ENCODE measurements at places on chromosomes 4 and X.

DNA sequence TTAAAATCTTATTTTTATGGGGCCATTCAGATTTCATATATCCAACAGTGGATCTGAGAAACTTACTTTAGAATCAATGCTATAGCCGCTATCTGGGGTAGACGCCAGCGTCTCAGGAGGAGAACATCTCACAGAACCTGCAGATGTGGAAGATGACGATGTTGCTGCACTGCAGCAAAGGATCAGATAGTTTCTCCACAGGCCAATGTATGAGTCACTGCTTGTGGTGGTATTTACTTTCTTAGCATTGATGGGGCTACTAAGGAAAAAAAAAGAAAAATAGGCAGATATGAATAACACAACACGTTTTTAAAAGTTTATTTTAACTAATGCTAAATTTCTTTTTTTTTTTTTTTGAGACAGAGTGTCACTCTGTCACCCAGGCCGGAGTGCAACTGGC, 85.9 kb downstream of the ZAR1 start:
- DNase-seq, result no peak

- DNase-seq, result no peak
These were observed 8.5 kb downstream of the SMS start for GRCh38 chrX:21948897-21949578.

- DNase-seq, result no peak
These were observed 22.2 kb downstream of the DTHD1 start for GRCh38 chr4:36303426-36304137.

DNA sequence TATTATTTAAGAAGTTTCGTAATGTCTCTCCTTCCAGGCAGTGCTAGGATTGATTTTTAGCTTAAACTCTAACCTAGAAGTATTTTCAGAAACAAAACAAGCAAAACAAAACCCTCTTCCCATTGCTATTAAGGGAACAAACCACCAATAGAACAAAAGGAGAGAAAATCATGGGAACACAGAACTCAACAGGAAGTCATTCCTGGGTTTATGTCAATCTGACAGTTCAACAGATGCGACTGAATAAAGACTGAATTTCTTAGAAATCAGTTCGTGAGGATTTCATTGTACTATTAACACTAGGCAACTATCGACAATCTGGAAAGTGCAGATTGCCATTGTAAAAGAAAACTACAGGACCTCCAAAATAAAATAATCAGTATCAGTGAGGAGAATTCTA, 229.1 kb upstream of the SMIM31 start:
- no peak for DNase-seq

DNA sequence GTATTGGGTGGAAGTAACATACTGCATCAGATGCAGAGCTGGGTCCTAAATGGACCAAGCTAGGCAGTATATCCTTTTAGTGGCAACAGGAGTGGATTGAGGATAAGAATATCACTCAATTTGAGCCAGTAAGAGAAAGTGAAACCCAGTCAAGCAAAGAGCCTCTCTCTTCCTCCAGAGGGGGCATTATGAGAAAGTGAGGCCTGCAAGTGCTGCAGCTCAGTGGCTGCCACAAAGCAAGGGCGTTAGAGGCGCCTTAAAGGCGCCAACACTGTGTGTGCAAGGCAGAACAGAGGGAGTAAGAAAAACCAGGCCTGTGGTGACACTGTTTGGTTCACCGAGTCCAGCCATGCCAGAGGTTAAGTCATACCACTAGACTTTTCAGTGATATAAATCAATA, 17.5 kb downstream of the STX18 start:
- no peak for DNase-seq

GRCh38 chr4:146029147-146029546, 90.5 kb upstream of the ZNF827 start:
- no peak for DNase-seq

DNA sequence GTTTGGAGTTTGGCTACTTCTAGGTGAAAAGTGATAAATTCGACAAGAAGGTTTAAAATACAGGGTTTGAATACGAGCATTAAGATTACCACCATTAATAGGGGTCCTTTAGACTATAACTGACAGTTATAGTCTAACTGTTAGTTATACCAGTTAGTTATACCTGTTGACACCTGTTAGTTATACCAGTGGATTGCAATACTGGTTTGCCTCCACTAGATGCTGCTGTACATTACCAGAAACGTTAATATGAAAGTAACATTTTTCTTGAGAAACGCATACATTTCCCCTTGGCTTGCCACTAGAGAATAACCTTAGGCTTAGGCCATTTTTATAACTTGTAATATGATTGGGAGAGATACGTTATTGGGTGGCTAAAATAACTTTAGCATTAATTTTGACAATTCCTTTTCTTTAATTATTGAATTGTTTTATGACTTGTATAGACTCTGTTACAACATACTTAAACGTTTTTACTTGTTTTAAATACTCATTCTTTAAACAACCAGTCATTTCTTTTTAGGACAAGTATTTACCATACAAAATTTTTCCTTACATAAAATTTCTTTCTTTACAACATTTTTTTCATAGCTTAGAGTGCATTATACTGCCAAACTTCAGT, 911.2 kb downstream of the FSTL5 start:
- DNase-seq, result no peak

GRCh38 chr4:111773858-111774257, 371.4 kb upstream of the FAM241A start:
- no peak for DNase-seq

DNA sequence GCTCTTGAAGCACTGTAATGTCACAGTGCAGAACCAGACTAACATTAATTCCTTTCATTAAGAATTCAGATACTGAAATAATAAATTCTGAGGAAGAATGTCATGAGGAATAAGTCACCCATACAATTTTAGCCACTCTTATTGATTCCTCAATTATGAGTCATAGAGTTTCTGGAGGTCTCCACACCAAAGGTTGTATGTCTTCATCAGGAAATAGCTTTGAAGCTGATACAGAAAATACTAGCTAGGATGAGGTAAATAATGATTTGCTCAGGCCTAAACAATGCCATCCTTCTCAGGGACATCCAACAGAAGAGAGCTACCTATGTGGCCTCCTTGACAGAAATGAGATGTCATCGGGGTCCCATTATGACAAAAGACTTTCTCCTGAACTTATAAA, 238.8 kb downstream of the OR13H1 start:
- no peak for DNase-seq

DNA sequence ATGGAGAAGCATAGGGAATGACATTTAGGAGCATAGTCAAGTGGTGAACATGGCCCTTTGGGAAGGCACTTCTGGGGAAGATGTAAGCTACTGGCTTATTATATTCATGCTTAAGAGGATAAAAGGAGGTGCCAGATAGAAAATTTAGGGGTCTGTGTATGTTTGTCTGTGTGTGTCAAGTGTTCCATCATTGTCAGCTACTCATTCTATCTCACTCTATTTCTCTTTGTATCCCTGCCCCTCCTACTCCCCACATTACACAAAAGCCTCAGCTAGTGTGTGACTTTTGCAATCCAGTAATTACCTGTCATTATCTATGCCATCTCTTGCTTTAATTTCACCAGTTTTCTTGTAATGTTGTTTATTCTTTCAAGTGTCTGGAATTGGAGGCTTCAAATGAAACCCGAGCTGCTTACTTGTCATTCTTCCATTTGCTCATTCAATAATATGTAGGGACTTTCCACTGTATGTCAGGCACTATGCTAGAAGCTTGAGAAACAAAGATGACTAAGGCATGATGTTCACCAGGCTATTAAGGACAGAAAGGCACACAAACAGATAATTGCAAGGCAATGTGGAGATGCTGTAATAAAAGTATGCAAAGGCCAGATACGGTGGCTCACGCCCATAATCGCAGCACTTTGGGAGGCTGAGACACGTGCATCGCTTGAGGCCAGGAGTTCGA, 229.8 kb upstream of the TEX13C start:
- no peak for DNase-seq

- no peak for DNase-seq
These were observed 999.0 kb upstream of the ADGRL3 start for GRCh38 chr4:60201052-60201673.

DNA sequence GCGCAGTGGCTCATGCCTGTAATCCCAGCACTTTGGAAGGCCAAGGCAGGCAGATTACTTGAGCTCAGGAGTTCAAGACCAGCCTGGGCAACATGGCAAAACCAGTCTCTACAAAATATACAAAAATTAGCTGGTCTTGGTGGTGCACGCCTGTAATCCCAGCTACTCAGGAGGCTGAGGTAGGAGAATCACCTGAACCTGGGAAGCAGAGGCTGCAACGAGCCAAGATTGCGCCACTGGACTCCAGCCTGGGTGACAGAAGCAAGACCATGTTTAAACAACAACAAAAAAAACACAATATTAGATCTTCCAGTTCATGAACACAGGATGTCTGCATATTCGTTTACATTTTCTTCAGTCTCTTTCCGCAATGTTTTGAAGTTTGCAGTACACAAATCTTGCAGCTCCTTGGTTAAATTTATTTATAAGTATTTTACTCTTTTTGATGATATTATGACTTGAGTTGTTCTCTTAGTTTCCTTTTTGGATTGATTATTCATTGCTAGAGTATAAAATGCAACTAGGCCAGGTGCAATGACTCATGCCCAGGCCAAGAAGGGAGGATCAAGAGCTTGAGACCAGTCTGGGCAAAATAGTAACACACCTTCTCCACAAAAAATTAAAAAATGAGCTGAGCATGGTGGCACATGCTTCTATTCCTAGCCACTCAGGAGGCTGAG, 30.4 kb upstream of the ABCG2 start:
- DNase-seq, result no peak

DNA sequence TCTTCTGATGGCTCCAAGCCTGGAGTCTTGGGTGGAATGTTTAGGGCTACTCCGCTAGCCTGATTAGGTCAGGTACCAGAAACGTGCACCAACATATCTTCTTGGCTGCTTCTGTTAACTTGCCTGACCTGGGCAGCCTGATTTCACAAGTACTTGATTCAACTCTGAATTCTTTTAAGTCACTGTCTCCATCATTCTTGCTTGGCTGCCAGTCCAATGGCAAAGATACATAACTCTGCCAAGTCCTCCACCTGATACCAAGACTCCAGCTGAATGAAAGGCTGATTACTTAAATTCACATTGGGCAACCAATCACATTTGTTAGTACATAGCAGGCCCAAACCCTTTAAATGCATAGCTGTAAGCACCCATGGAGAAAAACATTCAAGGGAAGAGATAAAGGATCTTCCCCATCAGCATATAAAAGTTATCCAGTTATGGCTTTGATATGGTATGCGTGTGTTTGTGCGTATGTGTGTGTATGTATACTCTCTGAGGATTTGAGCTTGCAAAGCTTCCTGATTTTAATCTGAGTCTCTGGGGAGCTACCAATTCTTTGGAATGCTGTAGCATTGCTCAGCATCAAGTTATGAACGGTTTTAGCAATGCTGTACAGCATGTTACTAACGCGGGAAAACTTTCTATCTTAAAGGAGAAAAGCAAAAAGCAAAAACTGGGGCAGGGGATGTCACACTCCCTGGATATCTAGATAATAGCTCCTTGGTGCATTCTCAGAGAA, 917.2 kb downstream of the DMD start:
- no peak for DNase-seq

- DNase-seq, result no peak
These were observed 48.4 kb downstream of the PDHA1 start for GRCh38 chrX:19392078-19392477.

DNA sequence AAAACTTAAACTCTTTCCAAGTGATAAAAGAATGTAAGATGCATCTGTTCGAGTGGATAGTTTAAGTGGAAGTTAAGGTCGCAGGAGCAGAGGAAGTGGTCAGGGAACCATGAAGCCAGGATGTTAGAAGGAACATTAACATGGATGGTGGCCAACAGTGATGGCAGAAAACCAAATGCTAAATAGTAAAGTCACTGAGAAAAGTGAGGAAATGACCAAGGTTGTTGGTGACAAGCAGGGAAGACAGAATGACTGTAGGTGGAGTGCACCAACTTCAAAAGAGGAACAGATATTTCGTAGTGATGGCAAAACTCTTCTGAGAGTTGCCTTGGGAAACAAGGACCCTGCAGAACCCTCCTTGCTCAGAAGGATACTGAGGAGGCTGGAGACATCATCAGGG, 226.2 kb downstream of the PALLD start:
- no peak for DNase-seq

DNA sequence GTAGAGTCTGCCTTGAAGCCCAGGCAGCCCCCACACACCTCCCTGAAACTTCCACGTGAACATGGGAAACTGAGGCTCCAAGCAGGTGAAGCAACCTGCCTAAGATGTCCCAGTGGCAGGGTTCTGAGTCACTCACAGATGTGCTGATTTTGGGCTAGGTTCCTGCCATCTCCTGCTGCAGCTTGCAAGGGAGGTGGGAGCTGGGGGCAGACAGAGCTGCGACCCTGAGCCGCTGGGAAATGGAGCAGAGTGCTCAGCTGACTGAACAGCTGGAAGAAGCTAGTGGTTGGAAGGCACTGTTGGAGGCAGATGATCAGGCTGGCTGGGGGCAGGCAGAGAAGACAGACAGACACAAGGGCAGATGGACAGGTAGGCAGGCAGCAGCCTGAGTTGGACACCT, 3.6 kb upstream of the FATE1 start:
- no peak for DNase-seq

- DNase-seq, result no peak
These were observed 189.8 kb upstream of the PSAPL1 start for GRCh38 chr4:7624396-7624980.

DNA sequence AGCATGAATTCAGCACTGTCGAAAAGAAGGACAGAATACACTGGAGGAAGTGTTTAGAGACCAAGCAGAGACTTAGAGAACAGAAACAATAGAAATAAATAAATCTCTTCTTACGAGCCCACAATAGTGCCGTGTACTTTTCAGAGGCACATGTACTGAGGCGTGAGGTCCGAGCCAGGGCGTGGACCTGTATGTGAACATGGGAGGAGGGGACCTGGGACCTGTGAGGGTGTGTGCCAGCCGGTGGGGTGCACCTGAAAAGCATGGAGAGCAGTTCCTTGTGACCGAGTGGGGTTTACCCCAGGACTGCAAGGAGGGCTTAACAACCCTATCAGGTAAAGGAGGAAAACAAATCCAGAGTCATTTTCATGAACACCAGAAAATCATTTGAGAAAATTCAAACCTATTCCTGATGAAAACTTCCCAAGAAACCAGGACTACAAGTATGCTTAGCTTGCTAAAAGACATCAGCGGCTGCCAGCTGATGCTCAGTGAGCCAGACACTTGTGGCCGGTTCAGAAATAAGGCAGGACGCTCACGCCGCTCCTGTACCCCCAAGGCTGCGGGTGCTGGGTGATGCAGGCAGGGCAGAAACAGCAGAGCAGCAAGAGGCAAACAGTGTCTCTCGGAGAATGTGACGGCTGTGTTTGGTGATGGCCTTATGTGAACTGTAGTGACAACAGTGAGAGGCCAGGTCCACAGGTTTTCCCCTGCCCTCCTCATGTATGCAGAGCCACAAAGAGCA, 37.1 kb downstream of the NELFA start:
- no peak for DNase-seq

- no peak for DNase-seq
These were observed 590.9 kb upstream of the GNPDA2 start for GRCh38 chr4:45317276-45317675.

GRCh38 chrX:24169211-24169610, 19.7 kb downstream of the ZFX start:
- no peak for DNase-seq

GRCh38 chr4:155444721-155445120, 68.0 kb upstream of the MAP9 start:
- DNase-seq, result no peak

- no peak for DNase-seq
These were observed 286.9 kb upstream of the FGF16 start for GRCh38 chrX:77160301-77160700.
